ENCODE measurements at places on chromosomes 1 and 21. TPM values are rescaled to one million over a fixed set of nuclear protein-coding genes. Genes with fewer than 3 reads are reported as not detected.

Gene CYP2J2
- total RNA-seq, result not detected

Gene IGSF21
- total RNA-seq, result not detected

Gene PPIAL4G
- total RNA-seq, result not detected

Gene FAM72D
- total RNA-seq, result 0.36 TPM

Gene SMIM1
- 0.78 TPM for total RNA-seq

Gene RAVER2
- 3.2 TPM for total RNA-seq

Gene ALPL
- total RNA-seq, result 0.36 TPM

Gene TDRKH
- 2.3 TPM for total RNA-seq

Gene RSPO1
- 0.07 TPM for total RNA-seq

Gene PRR9
- total RNA-seq, result 0.23 TPM

Gene CDA
- 0.92 TPM for total RNA-seq

Gene RAP1GAP
- 0.23 TPM for total RNA-seq

Gene NMNAT2
- 2.3 TPM for total RNA-seq

Gene ARMH1
- total RNA-seq, result 0.91 TPM

Gene CBR3
- total RNA-seq, result 5.8 TPM

Gene KHDC4
- 20.3 TPM for total RNA-seq

Gene GNAT2
- 0.33 TPM for total RNA-seq

Gene B3GALT5
- total RNA-seq, result 0.10 TPM

Gene APOBEC4
- total RNA-seq, result not detected

Gene OR2L8
- not detected for total RNA-seq

Gene C2CD4D
- not detected for total RNA-seq
